ENCODE measurements at places on chromosomes 4 and X. TPM values are rescaled to one million over a fixed set of nuclear protein-coding genes. Genes with fewer than 3 reads are reported as not detected.

GRCh38 chr4:183362916-183363542, 40.8 kb upstream of the CLDN24 start:
- DNase-seq = no peak

GRCh38 chrX:153969904-153970356, 1.7 kb downstream of the HCFC1 start:
- DNase-seq = no peak

GRCh38 chrX:23194885-23195554, 139.6 kb upstream of the PTCHD1 start:
- DNase-seq = no peak

Gene LRCH2
- total RNA-seq = not detected

Gene FRMPD3
- not detected for total RNA-seq

GRCh38 chrX:72536542-72536941, 36.1 kb downstream of the HDAC8 start:
- no peak for DNase-seq

DNA sequence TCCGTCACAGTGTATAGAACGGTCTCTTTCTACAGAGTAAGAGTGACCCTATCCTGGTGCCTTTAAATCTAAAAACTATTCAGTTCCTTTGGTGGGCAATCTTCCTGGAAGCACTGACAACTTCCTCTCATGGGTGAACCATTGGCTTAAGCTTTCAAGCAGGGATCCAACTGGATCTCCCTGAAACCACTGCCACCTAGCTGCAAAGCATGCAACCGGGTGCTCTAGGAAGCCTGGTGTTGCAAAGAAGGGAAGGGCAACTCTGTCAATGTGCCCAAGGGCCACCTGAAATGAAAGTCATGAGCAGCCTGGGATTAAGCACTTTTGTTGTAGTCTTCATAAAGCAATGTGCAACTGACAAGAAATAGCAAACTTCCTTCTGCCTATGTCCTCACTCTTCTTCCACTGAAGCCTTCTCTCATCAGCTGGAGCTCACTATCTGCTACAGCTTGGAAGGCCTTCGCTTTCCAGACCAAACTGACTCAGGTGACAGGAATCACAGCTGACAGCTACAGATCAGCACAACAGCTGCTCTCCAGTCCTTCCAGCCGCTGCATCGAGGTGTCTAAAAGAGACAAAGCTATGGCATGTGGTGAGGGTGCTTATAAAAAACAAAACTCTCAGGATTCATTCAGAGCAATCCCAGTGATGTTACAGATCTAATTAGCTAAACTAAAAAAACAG, 46.1 kb downstream of the SETD7 start:
- no peak for DNase-seq

Gene ARX
- not detected for total RNA-seq

GRCh38 chrX:116841290-116841689, 378.5 kb upstream of the CT83 start:
- DNase-seq = no peak

Gene REPS2
- total RNA-seq = not detected

DNA sequence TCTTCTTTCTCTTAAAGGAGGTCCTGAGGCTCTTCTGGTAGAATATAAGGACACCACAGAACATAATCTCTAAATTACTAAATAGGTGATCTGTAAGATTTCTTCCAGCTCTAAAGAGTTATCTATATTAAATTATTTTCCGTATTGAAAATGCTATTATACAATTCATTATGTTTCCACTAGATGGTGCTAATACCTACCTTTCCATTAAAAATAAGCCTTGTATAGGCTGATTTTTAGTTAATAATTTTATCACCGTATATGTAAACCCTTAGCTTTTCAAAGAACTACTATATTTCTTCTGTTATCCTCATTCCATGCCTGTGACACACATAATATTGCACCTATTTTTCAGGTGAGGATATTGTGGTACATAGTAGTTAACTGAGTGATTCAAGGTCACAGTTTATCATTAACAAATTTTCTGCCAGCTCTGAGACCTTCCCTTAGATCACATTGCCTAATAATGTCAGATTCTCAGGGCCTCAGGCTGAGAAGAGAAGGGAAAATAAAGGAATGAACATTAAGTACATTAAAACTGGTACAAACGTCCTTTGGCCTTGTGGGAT, 138.8 kb downstream of the TEX11 start:
- DNase-seq = no peak

- no peak for DNase-seq
Observed at GRCh38 chrX:153670748-153671588, 2.6 kb downstream of the PNCK start.

Gene PGAM4
- not detected for total RNA-seq

DNA sequence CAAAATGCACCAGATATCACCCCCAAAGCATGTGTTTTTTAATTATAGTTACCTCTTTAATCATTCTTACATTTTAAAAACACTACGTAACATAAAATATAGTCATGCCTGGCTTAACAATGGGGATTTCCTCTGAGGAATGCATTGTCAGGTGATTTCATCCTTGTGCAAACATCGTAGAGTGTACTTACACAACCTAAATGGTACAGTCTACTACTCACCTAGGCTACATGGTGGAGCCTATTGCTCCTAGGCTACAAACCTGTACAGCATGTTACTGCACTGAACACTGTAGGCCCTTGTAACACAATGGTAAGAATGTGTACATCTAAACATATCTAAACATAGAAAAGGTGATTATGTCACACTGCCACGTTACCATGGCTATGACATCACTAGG, 208.6 kb downstream of the SPOCK3 start:
- DNase-seq = no peak

Gene ANKRD50
- total RNA-seq = 0.14 TPM

DNA sequence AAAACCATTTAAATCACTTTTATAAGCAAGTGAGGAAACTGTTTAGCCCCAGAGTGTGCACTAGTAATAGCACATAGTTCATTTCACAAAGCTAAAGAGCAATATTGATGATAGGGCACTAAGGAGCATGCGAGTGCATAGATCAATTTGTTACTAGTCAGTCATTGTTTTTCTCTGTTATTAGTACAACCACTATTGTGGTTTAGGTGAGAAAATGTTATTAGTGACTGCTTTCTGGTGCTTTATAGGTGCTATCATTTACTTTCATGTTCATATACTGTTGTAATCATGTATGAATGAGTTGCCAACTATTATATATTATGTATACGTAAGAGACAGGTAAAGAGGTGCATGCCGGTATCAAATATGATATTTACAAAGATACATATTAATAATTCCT, 113.8 kb downstream of the CCSER1 start:
- no peak for DNase-seq

DNA sequence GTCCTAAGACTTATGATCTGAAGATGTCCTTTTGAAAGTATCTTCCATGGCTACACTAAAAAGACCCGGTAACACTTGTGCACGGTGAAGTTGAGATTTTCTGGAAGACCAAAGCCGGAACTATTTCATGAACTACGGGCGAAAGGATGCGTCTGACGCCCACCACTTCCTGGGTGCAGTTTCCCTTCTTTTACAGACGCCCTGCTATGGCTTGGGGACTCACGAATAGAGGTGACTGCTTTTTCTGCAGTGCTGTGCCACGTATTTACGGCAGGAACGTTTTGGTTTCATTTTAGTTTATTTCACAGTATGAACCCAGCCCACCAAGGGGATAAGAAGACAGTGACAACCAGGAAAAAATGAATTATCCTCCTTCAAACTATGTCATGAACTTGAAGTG, 180.4 kb downstream of the AFAP1 start:
- DNase-seq = peak; percentile 80

DNA sequence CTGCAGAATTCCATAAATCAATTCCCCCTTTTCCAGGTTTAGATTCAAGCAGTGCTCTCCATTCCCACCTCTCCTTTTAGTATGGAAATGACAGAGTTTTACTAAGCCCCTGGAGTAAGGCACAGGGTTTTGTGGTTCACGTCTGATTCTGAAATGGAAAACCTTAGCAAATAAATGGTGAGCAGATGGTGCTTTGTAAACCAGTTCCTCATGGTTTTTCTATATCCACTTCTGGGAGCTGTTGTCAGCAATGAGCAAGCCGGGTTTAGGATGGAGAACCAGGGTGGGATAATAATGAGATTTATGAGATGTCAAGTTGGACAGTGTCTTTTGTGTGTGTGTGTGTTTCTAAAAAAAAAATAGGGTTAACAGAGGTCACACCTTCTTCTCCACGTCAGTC, 113.8 kb upstream of the RBPJ start:
- DNase-seq = no peak

GRCh38 chr4:67922697-67923096, 38.9 kb upstream of the TMPRSS11D start:
- DNase-seq = no peak

Gene NDNF
- 0.16 TPM for total RNA-seq

DNA sequence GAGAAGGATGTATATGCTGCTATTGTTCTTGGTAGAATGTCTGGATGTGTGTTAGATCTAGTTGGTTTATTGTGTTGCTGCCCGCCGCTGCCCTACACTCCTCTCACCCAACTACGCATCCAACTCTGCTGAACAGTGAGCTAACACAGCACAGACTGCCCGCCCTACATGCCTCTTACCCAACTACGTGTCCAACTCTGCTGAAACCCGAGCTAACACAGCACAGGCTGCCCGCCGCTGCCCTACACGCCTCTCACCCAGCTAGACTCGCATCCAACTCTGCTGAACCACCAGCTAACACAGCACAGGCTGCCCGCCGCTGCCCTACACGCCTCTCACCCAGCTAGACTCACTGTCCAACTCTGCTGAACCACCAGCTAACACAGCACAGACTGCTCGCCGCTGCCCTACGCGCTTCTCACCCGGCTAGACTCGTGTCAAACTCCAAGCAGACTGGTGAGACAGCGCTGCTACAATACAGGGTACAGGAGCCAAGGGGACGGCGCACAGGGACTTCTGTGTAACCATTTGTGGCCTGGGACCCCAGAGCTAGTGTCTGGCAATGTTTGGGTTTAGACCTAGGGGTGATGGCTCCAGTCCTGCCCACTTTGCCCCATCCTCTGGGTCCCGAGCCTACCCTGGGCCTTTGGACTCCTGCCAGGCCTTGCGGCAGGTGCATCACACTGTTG, 11.6 kb upstream of the CTBP1 start:
- no peak for DNase-seq

GRCh38 chr4:141416219-141416618, 195.5 kb downstream of the ZNF330 start:
- no peak for DNase-seq

Gene PAK3
- total RNA-seq = 0.53 TPM

Gene NWD2
- total RNA-seq = not detected

Gene SPANXC
- not detected for total RNA-seq

DNA sequence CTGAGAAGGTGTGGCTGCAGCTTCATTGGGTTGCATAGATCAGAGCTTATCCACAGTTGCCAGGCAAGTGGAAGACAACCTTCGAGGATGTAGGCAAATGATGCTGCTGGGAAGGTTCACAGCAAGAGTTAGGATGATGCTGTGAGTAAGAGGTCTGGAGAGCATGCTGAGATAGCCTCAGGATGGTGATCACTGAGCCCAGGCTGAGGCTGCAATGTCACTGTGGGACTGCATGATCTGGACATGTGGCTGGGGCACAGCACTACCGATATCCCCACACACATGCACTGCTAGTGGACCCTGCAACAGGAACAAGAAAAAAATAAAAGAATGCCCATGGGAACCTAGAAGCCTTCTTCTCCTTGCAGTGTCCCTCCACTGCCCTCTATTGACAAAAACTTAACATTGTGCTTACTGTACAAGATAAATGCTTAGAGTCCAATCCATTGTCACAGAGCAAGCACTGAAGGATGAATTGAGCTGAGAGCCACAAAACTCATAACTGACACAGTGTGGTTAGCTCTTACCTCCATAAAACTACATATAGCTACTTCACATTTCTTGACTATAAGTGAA, 105.6 kb downstream of the CNKSR2 start:
- DNase-seq = no peak

Gene GC
- total RNA-seq = not detected

- DNase-seq = no peak
Observed at GRCh38 chrX:84047339-84047738, 140.7 kb downstream of the RPS6KA6 start.

DNA sequence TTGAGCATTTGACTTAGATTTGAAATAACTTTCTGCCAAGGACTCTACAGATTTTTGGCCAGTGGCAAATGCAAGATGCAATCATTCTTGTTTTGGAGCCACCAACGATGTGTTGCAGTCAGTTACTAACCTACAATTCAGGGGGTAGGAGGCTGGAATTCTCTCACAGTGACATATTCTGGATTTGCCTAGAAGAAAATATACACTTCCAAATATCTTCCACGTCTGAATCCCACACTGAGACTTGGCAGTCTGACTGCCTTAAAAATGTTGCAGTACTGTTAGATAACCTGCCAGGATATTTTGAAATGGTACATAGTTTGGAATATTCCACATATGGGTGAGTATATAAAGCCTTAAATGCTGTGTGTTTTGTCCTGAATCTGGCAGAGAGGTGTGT, 27.6 kb upstream of the AGTR2 start:
- DNase-seq = no peak

- no peak for DNase-seq
Observed at GRCh38 chr4:3879681-3880614, 113.8 kb downstream of the ADRA2C start.

DNA sequence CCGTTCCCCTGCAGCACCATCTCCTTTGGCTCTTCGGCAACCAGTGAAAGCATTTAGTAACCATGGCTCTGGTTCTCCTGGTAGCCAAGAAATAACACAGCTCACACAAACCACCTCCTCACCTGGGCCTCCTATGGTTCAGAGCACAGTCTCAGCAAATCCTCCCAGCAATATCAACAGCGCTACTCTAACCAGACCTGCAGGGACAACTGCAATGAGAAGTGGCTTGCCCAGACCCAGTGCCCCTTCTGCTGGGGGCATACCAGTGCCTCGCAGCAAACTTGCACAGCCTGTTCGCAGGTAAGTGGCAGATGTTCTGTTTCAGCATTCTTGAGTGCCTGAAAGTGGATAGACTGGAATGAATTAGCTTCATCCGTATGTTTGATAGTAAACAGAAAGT, 63.0 kb upstream of the SLC10A4 start:
- no peak for DNase-seq

Gene ADH6
- not detected for total RNA-seq

DNA sequence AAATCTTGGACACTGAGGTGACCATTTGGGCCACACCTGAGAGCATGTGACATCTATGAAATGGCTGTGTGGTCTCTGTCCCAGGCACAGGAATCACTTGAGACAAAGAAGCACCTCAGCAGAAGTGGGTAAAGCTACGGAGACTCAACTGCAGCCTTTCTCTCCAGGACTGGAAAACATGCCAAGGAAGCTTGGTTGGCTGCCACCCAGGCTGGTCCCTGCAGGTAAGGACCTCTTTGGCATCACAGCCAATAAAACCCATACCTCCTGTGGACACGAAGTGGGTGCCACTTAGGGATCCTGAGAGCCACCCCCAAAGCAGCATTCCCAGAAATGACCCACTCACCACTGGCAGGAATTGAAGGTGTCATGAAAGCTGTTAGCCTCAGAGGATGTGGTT, 74.6 kb downstream of the LEF1 start:
- DNase-seq = no peak

Gene ADH1B
- not detected for total RNA-seq

Gene TRPC5OS
- not detected for total RNA-seq

Gene CNKSR2
- total RNA-seq = 6.7 TPM

Gene NSG1
- total RNA-seq = 3.4 TPM

- no peak for DNase-seq
Observed at GRCh38 chr4:52015366-52015765, 4.8 kb downstream of the LRRC66 start.

GRCh38 chr4:55184600-55185523, 59.5 kb upstream of the KDR start:
- no peak for DNase-seq
